ENCODE measurements at places on chromosomes 6 and 20.

- DNase-seq: no peak
These were observed 178.4 kb upstream of the SUPT3H start for GRCh38 chr6:45555981-45556771.

DNA sequence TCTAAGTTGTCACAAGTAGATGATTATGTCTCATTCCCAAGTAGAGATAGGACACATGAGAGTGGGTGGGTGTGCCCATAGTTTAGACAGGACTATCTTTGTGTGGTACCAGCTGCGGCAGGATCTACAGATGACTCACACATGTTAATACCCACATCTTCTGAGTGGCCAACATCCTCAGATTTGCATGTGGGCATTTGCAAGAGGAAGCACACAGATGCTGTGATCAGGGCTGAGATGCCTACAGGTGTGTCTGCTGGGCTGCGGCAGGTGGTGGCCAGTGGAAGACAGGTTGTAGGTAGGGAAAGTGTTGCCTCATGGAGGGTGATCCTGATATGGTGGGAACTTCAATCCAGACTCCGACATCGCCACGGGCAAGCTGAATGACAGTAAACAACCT is 50.8 kb downstream of the UTRN start:
- DNase-seq: no peak

DNA sequence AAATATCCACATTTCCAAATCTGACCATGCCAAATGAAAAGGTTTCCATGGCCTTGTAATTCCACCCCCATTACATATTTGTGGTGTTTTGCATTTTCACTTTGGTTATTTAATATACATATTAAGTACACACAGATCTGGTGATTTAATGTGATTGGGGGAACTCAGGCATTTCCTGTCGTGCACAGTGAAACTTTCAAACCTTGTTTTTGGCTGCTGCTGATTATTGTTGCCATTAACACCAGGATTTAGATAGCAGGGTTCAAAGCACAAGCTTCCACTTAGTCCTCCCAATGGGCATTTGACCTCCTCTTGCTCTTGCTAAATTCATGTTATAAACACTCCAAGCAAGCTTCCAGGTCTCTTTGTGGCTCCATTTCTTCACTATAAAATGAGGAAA is 166.5 kb downstream of the SOBP start:
- DNase-seq: no peak

- DNase-seq: no peak
These were observed 143.4 kb downstream of the FAM83B start for GRCh38 chr6:54990001-54990400.

- no peak for DNase-seq
These were observed 61.3 kb upstream of the CARMIL1 start for GRCh38 chr6:25217829-25218228.
